ENCODE measurements at places on chromosomes 6 and 20.

- DNase-seq: no peak
Measured at GRCh38 chr6:158607411-158608170, 37.0 kb downstream of the DYNLT1 start.

DNA sequence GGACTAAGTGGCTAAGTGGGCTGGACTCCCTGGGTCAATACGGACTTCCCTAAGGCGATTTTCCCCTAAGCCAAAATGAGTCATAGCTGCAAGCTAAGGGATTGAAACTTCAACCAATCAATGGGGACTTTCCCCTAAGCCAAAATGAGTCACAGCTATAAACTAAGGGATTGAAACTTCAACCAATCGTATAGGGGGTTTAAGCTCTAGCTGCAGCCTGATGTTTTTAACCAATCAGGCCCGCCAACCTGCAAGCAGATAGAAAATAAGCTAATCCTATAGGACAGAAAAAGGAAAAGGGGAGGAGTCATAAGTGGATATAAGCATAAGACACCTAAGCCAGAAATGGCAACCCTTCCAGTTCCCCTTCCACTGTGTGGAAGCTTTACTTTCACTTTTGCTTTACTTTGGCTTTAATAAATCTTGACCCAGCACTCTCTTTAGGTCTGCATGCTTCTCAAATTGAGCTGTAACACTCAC, 655.0 kb upstream of the HS3ST5 start:
- DNase-seq: no peak

DNA sequence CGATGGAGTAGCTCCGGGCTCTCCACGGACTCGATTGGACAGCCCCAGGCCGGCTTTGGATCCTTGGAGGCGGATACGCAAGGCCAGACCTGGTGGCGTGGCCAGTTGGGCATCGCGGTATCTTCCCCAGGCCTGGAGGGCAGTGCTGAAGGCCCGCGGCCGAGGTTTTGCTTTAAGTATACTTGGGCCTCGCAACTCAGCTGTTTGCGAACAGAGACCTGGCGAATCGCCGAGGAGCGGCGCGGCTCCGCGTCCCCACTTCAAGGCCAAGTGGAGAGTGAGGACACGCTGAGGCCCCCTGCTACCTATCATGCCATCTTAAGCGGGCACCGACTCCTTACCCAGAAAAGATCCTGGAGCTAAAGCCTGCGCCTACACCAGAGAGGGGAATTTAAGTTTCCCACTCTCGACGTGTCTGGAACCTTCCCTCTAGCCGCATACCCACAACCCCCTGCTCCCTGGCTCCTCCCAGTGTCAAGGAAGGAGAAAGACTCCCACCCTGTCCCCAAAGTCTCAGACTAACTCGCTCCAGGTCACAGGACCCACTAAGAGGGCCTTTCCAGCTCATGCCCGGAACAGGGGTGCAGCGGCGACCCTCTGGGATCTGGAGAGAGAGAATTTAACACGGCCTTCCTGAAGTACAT, 4.1 kb downstream of the LINC00237 start:
- DNase-seq: no peak

- DNase-seq: no peak
Measured at GRCh38 chr20:40462566-40462965, 226.5 kb downstream of the MAFB start.

- peak; percentile 8 for DNase-seq
Measured at GRCh38 chr20:45427236-45428149, 11.6 kb downstream of the PIGT start.

GRCh38 chr6:45946352-45946751, 69.3 kb downstream of the CLIC5 start:
- peak; percentile 84 for DNase-seq

GRCh38 chr6:22149096-22149495, 147.7 kb downstream of the PRL start:
- no peak for DNase-seq

- no peak for DNase-seq
Measured at GRCh38 chr20:15642109-15642508, 931.1 kb downstream of the KIF16B start.

DNA sequence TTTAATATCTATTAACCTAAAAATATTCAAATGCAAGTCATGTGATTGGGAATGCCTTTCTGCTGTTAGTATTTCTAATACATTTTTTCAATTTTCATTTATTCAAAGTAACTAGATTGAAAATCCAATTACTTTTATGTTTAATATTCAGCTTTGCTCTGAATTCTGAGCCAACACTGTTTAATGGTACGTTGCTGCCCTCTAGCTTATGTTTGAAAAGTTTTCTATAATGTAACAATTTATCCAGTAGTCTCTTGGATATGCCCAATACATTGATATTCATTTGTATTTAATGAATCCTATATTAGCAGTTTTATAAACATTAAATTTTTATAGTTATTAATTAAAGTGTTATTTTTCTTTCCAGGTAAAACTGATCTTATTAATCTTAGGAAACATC, 47.4 kb downstream of the LGSN start:
- peak; percentile 29 for DNase-seq

- DNase-seq: no peak
Measured at GRCh38 chr20:53161473-53161872, 189.3 kb downstream of the TSHZ2 start.

DNA sequence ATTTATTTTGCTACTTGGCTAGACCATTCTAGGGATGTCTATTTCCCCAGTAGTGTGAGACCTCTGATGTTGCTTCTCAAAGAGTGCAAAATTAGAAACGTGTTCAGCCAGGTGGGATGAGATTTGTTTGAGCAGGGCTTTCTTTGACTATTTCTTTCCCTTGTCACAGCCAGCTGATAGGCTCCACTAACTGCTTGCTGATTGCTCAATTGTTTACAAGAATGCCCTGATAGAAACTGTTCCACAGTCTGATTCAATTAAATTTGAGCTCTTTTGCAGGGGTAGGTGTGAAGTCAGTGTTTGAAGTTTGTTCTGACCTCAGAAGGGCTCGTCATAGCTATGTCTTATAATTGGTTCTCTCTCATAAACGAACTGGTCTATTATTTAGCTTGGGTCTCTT, 220.5 kb downstream of the FNDC1 start:
- DNase-seq: no peak

DNA sequence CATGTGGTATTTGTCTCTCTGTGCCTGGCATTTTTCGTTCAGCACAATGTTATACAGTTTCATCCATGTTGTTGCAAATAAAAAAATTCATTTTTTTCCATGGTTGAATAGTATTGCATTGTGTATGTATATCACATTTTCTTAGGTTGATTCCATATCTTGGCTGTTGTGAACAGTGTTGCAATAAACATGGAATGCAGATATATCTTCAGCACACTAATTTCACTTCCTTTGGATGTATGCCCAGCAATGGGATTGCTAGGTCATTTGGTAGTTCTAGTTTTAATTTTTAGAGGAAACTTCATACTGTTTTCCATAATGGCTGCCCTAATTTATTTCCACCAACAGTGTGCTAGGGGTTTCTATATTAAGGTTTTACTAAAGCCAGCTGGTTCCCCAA, 52.6 kb downstream of the GFRAL start:
- DNase-seq: peak; percentile 74

GRCh38 chr6:17987697-17988421, 424 bp upstream of the KIF13A start:
- DNase-seq: peak; percentile 44
